ENCODE measurements at places on chromosomes 6 and 20. TPM values are rescaled to one million over a fixed set of nuclear protein-coding genes. Genes with fewer than 3 reads are reported as not detected.

DNA sequence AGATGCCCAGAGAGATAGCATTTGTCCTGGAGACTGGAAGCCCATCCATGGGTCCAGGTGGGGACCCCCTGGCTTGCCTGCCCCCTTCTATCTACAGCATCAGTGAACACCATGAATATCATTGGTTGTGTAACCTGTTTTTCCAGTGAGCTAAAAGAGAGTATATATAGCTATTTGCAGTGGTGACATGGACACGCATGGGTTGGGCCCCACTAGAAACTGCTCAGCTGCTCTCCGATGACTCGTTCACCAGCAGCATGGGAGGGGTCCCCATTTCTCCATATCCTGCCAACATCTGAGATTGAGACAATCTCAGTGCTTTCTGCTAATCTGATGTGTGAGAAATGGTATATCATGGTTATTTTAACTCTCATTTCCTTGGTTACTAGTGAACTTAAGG, 4.0 kb upstream of the ZC3H12D start:
- no peak for DNase-seq

- DNase-seq = no peak
These were observed 2.6 kb downstream of the GJA1 start for GRCh38 chr6:121437851-121438651.

DBNDD2 gene
- 141 TPM for total RNA-seq

VGLL2 gene
- not detected for total RNA-seq

- no peak for DNase-seq
These were observed 235.3 kb downstream of the BTBD3 start for GRCh38 chr20:12152996-12153395.

DNA sequence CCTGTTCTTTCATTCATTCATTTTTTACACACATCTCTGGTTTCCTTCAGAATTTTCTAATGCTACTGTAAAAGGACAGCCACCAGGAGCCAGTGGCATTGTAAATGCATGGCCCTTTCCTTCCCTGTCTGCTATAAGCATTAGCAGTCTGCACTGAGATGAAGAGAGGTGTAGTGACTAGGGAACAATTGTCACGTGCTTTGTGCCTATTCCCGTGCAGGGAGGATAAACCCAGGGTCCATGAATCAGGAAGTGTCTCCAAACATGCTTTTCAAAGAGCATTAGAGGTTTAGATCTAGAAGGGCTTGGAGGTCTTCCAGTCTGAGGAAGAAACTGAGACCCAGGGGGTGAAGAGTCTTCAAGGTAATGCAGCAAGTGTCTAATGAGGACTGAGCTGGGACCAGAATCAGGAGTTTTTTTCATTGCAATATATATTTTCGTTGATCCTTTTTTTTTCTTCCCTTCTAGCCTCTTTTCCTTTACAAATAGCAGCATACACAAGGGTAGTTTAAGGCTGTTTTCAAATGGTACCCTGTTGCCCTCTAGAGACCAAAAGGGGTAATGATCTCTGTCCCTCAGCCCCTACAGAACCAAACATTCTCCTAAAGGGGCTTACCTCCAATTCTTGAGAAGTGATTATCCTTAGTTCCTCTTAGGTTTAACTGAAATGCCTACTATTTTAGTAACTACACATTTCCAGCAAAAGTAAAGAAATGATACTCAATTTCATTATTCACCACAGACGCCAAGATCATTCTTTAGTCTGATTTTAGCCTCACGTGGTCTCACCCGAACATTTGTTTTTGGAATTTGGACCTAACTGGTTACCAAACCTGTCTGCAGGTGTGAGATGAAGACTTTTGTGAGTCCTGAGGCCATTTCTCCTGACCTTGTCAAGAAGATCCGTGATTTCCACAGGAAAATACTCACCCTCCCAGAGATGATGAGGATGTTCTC, 6.6 kb downstream of the TRIM15 start:
- DNase-seq = no peak

GRCh38 chr6:16129623-16130401, 926 bp downstream of the MYLIP start:
- peak; percentile 82 for DNase-seq

DNA sequence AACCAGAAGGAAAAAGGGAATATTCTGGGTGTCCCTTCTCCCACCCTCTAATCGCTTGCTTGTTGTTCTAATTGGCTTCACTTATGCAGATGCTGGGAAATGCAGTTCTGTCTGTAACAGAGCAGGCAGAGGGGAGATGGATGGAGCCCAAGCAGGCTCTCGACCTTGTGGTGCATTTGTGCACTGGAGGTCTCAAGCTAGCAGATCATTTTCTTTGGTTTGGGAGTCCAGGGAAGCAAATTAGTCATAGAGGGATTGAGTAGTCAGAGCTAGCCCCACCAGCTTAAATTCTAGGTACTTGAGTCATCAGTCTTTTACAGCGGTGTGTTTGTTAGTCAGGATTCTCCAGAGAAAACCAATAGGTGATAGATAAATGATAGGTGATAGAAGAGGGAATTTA, 234.7 kb upstream of the ECI2 start:
- no peak for DNase-seq

HLA-DMB gene
- 8.0 TPM for total RNA-seq

DNA sequence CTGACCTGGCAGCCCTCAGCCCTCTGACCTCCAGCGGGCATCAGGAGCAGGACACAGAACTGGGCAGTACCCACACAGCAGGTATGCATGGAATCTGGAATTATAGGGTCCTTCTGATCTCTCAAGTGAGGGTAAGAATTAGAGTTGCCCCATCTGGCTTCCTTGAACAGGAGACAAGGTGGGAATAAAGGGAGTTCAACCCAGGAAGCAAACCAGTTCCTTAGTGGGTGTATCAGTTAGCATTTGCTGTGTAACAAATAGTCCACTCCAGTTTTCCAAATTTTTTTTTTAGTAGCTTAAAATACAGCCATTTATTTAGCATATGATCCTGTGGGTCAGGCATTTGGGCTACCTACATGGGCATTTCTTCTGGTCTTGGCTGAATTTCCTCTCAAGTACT, 15.7 kb downstream of the MAVS start:
- DNase-seq = no peak

GRCh38 chr6:34206726-34207125, 29.9 kb upstream of the HMGA1 start:
- no peak for DNase-seq

DNA sequence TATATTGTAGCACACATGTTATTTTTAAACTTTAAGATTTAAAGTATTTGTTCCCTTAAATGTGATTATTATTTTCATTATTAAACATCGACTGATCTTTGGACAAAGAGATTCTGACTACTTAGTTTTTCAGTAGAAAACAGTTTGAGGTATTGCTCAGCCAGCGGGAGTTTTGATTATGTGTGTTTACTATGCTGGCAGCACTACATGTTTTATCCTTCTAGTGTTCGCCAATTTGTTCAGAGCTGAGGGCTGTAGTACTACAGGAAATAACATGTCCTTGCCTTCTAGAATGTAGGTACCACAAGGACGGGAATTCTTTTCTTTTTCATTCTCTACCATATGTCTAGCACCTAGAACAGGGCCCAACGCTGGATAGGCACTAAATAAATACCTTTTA, 11.1 kb upstream of the LCA5 start:
- no peak for DNase-seq

Data from posterior vena cava (tissue), 2 donors.